ENCODE measurements at places on chromosomes 2 and 18.

GRCh38 chr2:221521233-221521845 is 50.8 kb downstream of the EPHA4 start:
- no peak for DNase-seq
- H3K36me3 ChIP-seq, result no peaks in the 10 kb centered on the region
- H3K27ac ChIP-seq, result no peak overlapping the region

- no peak overlapping the region for H3K4me3 ChIP-seq
- H3K36me3 ChIP-seq, result no peaks in the 10 kb centered on the region
- H3K27ac ChIP-seq, result no peak overlapping the region
- no peaks in the 10 kb centered on the region for H3K4me1 ChIP-seq
- no peak for DNase-seq
- no peaks in the 10 kb centered on the region for H3K27me3 ChIP-seq
Measured at GRCh38 chr2:71787476-71788185, 334.3 kb downstream of the DYSF start.

DNA sequence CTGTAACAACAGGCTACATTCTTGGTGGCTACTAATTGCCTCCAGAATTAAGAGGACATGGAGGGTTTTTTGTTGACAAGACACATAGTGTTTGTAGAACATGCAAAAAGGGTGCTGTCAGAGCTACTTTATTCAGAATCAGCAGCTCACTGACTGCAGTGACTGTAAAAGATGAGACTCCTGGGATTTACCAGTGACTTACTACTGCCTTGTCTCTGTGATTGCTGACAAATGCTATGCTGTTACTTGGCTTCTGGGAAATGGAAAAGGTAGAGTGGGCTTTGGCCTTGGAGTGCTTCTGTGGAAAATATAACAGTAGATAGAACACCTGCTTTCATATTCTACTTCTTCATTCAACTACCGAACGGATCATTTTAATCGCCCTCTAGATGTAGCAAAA is 47.8 kb downstream of the GREB1L start:
- DNase-seq, result no peak
- H3K27me3 ChIP-seq, result no peaks in the 10 kb centered on the region
- H3K4me3 ChIP-seq, result no peak overlapping the region
- no peaks in the 10 kb centered on the region for H3K4me1 ChIP-seq
- H3K27ac ChIP-seq, result no peak overlapping the region
- H3K36me3 ChIP-seq, result no peaks in the 10 kb centered on the region

- no peaks in the 10 kb centered on the region for H3K36me3 ChIP-seq
- no peak overlapping the region for H3K4me3 ChIP-seq
- DNase-seq, result no peak
- no peaks in the 10 kb centered on the region for H3K27me3 ChIP-seq
Measured at GRCh38 chr2:164739966-164740365, 101.7 kb downstream of the COBLL1 start.

GRCh38 chr2:172204309-172204708 is 101.6 kb upstream of the DLX2 start:
- H3K4me3 ChIP-seq, result no peak overlapping the region
- no peaks in the 10 kb centered on the region for H3K27me3 ChIP-seq
- no peak overlapping the region for H3K27ac ChIP-seq
- DNase-seq, result no peak
- H3K4me1 ChIP-seq, result no peaks in the 10 kb centered on the region

- no peak overlapping the region for H3K4me3 ChIP-seq
- no peaks in the 10 kb centered on the region for H3K27me3 ChIP-seq
- DNase-seq, result no peak
Measured at GRCh38 chr2:177068967-177069366, 143.6 kb upstream of the HNRNPA3 start.

DNA sequence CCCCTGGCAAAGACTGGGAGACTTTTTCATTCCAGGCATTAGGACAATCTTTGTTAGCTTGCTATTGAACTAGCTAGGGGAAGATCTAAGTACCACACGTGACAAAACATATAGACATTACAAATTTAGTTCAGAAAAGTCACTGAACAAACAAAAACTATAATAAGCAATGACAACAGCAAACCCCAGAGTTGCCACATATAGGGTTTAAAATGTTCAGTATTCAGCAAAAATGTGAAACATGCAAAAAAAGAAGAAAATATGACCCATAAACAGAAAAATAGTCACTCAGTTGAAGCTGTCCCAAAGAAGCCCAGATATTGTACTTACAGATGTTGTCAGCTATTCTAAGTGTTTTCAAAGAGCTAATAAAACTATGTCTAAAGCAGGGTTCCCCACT is 431.1 kb upstream of the CDH2 start:
- no peak for DNase-seq
- no peaks in the 10 kb centered on the region for H3K4me1 ChIP-seq
- no peaks in the 10 kb centered on the region for H3K36me3 ChIP-seq

- H3K4me1 ChIP-seq, result no peaks in the 10 kb centered on the region
- no peak overlapping the region for H3K27ac ChIP-seq
Measured at GRCh38 chr2:115678129-115678528, 1235.7 kb downstream of the DPP10 start.

- H3K27me3 ChIP-seq, result no peaks in the 10 kb centered on the region
- no peak overlapping the region for H3K27ac ChIP-seq
- no peak overlapping the region for H3K4me3 ChIP-seq
- H3K4me1 ChIP-seq, result peaks cover 23% of the 10 kb centered on the region
Measured at GRCh38 chr18:23737578-23737977, 48.3 kb downstream of the LAMA3 start.

- no peaks in the 10 kb centered on the region for H3K27me3 ChIP-seq
- H3K4me1 ChIP-seq, result peaks cover 26% of the 10 kb centered on the region
- no peak overlapping the region for H3K27ac ChIP-seq
- no peak for DNase-seq
- H3K36me3 ChIP-seq, result no peaks in the 10 kb centered on the region
Measured at GRCh38 chr2:241767464-241768250, 9.0 kb upstream of the GAL3ST2 start.

DNA sequence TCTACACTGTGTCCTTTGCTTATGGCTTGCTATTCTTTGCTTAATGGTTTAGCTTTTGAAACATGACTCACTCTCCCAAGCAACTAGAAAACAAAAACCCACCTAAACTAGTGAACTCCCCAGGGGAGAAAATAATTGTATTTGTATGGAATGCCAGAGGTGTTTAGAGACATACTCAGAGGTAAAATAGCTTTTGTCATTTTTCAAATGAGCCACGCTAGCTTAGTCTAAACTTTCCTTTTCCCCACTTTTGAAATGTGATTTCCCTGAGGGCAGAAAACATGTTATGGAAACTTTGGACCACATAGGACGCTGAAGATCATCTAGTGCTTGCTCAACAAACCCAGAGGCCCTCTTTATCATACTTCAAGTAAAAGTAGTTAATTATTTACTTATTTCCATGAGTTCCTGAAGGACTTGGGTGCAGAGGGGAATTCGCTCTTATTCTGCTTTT is 16.5 kb upstream of the CYTIP start:
- no peak overlapping the region for H3K27ac ChIP-seq
- no peak for DNase-seq

DNA sequence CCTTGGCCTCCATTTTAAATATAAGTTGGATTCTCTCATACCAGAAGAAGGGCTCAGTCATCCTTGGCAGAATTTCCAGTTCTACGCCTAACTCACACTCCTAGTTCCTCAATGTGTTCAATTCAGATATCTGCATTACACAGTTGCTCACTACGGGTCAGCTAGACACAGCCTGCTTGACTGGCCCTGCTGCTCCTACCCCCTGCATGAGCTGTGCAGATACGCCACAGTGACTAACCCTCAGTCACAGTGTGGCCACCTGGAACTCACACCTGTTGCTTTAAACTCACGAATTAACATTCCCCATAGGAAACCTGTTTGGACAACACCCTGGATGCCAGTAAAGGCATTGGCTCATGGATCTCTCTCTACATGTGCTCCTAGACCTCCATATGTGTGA is 429.6 kb downstream of the NCKAP5 start:
- no peaks in the 10 kb centered on the region for H3K27me3 ChIP-seq
- no peaks in the 10 kb centered on the region for H3K4me1 ChIP-seq
- H3K27ac ChIP-seq, result no peak overlapping the region
- no peak overlapping the region for H3K4me3 ChIP-seq
- H3K36me3 ChIP-seq, result no peaks in the 10 kb centered on the region

DNA sequence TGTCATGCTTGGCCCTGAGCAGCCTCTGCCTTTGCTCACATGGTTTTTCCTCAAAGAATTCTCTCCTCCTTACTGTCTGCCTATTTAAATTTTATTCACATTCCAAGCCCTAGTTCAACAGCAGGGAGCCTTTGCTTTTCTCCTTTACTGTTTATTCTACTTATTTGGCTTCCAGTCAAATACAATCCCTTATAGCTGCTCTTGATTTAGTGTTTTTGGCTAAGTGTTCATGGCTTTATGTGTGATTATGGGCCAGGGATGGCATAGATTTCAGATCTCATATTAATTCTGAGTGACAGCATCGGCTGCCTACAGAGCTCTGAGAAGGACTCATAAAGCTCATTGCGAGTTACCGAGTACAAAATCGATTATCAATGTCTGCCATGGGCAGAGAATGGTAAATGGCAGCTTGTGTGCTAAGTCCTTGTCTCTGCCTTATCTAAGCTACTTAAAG is 106.7 kb downstream of the METTL8 start:
- no peak for DNase-seq
- no peak overlapping the region for H3K27ac ChIP-seq
- no peak overlapping the region for H3K4me3 ChIP-seq
- no peaks in the 10 kb centered on the region for H3K27me3 ChIP-seq
- H3K36me3 ChIP-seq, result no peaks in the 10 kb centered on the region
- H3K4me1 ChIP-seq, result peaks cover 17% of the 10 kb centered on the region

- peaks cover 3% of the 10 kb centered on the region for H3K27me3 ChIP-seq
- H3K4me1 ChIP-seq, result no peaks in the 10 kb centered on the region
- no peak overlapping the region for H3K27ac ChIP-seq
- no peak overlapping the region for H3K4me3 ChIP-seq
Measured at GRCh38 chr2:69169655-69170389, 156.8 kb downstream of the ANTXR1 start.

GRCh38 chr2:174062934-174063333 is 97.8 kb upstream of the SP3 start:
- no peak overlapping the region for H3K4me3 ChIP-seq
- no peaks in the 10 kb centered on the region for H3K4me1 ChIP-seq
- DNase-seq, result no peak
- no peaks in the 10 kb centered on the region for H3K27me3 ChIP-seq
- H3K27ac ChIP-seq, result no peak overlapping the region

DNA sequence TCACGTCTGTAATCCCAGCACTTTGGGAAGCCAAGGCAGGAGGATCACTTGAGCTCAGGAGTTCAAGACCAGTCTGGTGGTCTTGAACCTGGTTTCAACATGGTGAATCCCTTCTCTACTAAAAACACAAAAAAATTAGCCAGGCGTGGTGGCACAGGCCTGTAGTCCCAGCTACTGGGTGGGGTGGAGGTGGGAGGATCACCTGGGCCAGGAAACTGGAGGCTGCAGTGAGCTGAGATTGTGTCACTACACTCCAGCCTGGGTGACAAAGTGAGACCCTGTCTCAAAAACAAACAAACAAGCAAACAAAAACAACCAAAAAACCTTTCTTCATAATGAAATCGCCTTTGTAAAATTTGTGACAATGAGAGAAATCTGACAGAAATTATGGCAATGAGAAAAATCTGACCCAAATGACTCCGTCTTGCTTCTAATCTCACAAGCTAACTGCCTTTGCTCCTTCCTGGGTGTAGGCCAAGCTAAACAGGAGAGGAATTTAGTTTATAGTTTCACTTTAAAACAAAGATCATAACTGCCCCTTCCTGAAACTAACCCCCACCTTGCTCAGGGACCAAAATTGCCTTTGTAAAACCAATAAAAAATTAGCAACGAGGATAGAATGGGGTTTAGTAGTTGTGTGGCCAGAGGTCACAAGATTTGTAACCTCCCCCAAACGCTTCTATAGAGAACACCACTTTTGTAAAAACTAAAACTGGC is 60.7 kb upstream of the KIF5C start:
- H3K4me1 ChIP-seq, result no peaks in the 10 kb centered on the region
- DNase-seq, result no peak
- no peaks in the 10 kb centered on the region for H3K27me3 ChIP-seq
- no peak overlapping the region for H3K27ac ChIP-seq

- peaks cover 27% of the 10 kb centered on the region for H3K36me3 ChIP-seq
- DNase-seq, result no peak
- no peak overlapping the region for H3K27ac ChIP-seq
Measured at GRCh38 chr2:86055314-86055713, 50.4 kb downstream of the POLR1A start.

DNA sequence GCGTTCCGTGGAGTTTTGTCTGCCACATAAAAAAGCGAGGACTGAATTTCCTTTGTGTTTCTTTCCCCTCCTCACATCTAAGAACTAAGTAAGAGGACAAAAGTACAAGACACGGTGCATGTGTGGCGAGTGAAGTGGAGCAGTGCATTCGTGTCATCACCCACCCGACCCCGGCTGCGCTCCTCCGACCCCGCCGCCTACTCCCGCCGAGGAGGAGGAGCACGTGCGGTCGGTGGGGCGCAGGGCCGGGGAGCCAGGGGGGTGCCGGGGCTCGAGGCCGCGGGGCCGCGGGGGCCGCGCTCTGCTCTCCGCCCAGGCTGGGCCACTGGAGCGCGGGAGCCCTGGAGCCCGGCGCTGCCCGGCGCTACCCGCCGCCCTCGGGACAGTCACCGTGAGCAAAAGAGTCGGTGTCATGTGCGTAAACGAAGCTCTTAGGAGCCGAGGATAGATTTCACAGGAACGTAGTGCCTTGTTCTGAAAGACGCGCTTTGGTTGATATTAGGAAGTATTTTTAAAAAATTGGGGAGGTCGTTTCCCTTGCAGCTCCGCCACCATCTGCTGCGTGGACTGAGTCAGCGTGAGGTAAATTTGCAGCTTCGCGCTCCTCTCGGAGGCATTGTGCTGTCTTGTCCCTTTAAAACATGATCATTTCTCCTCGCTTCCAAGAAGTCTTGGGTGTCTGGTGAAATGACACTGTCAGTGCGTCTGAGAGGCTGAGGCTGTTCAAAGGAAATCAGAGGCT is 11.0 kb downstream of the TBR1 start:
- H3K4me1 ChIP-seq, result peaks cover 9% of the 10 kb centered on the region
- no peak overlapping the region for H3K27ac ChIP-seq
- H3K27me3 ChIP-seq, result peaks cover 50% of the 10 kb centered on the region
